ENCODE measurements at places on chromosomes 12 and 14. TPM values are rescaled to one million over a fixed set of nuclear protein-coding genes. Genes with fewer than 3 reads are reported as not detected.

The TSPAN11 gene
- total RNA-seq, result 0.39 TPM

The IGF1 gene
- total RNA-seq, result not detected

The CD163L1 gene
- 9.7 TPM for total RNA-seq

The VWF gene
- not detected for total RNA-seq

The PRDM4 gene
- total RNA-seq, result 26.7 TPM

The NUP107 gene
- 91.2 TPM for total RNA-seq

The OTOGL gene
- 0.71 TPM for total RNA-seq

The RPS26 gene
- 2,525 TPM for total RNA-seq

The APPL2 gene
- total RNA-seq, result 41.3 TPM

- DNase-seq, result peak; percentile 98
These were observed 97.9 kb upstream of the USP44 start for GRCh38 chr12:95648990-95649791.

GRCh38 chr12:38664661-38665269 is 240.6 kb downstream of the CPNE8 start:
- DNase-seq, result peak; percentile 23

DNA sequence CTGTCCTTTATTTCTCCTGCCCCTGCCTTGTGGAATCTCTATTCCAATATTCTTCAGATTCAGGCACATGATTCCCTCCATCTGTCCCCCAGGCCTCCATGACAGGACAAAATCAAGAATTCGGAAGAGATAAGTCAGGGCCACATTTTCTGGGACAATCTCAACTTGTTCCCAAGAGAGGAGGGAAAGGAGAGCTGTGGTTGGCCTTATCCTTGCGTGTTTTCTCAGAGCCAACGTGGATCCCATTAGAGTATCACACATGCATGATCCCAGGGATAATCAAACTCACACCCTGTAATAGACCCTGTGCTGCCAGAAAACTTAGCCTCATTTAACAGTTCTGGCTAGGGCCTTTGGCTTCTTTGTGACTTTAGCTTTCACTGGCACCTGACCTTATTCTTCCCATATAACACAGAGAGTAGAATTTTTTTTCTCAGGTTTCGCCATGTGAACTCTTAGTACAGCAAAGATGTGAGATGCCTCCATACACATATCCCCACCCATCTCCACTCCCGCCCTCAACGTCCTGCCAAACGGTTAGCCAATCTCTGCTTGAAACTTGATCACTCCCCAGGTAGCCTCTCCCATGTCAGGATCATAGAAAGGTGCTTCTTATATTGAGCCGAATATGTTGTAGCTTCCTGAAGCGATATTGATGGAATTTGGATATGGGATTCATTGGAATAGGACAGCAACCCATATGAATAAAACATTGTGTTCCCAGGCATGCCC is 6.7 kb upstream of the KRT1 start:
- DNase-seq, result no peak

DNA sequence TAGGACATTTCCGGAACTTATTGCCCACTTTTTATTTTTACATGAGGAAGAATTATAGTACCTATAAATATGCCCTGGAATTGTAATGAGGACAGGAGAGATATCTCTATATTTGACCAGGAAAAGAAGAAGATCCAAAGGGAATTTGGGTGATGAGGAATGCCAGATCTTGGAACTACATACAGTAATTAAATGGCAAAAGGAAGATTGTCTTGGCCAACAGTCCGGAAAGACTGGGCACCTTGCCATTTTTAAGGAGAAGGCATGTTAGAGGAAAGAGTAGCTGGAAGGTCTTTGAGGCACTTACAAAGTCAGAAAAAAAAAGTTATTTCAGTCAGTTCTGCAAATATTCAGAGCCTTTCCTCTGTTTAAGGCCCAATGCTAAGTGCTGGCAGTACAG is 616.4 kb downstream of the MED13L start:
- peak; percentile 60 for DNase-seq

DNA sequence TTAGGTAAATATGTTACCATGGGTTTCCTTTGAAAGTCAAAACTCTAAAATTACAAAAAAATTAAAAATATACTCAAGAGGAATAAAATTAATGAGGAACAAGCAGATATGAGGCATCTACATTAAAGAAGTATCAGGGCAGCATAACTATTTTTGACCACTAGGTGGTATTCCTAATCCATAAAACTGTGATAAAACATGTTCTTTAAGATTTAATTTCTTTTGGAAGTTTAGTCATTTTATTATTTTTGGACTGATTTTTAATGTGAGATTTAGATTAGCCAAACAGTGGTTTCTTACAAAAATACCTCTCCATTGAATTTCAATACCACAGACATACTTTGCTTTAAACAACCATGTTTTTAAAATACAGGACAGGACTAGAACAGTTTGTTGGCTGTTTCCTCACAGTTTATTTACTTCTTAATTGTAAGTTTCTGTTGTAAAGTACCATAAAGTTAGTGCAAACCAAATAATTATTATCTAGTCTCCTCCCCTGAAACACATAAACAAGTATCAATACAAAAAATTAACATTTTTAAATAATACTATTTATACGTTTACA is 49.8 kb downstream of the NTS start:
- DNase-seq, result peak; percentile 17

DNA sequence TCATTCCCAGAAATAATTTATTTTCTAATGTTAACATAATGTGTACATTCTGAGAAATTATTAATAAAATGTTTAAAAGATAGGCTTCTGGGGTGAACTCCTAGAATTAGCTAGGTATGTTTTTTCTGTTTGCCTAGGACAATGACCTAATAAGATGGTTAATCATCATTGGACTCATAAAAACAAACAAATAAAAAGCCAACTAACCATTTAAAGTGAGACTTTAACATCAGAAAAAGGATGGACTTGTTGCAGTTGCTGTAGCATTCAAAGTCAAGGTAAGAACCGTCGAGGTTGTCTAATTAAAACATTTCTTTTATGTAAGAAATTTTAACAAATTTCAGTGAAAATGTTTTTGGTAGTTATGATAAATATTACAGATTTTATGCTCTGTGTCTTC is at the start of gene SLCO1B3:
Gene SLCO1B3, plus strand, starts transcription at position 219 of the 400 bp plus-strand sequence. CDS start 5,034 bp downstream, outside the sequence.
- no peak for DNase-seq

DNA sequence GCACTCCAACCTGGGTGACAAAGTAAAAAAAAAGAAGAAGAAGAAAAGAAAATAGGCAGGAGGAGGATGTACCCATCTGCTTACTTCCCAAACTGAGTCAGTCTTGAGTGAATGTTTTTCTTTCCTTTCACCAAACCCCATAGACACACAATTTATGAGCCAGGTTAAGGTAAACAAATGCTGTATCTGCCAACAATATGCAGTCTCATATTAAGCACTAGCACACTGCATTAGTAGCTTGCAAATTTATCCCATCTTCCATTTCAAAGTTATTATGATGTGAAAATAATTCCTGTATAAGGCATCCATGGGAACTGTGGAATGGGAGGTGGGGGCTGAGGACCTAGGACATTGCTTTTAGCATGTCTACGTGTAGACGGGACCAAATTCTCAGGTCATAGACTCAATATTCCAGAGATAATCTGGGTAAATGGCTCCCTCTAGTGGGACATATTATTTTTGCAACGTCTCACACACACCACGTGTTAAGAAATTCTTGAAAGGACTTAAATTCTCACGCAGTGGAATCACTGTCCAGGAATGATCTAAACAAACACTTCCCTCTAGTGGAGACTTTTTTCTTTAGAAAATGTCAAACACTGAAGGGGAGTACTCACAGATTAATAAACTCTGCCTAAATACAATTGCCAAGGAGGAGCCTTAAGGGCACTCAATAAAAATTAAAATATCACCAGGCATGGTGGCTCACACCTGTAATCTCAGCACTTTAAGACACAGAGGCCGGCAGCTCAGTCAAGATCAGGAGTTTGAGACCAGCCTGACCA is 17.1 kb upstream of the OR10P1 start:
- DNase-seq, result peak; percentile 89

DNA sequence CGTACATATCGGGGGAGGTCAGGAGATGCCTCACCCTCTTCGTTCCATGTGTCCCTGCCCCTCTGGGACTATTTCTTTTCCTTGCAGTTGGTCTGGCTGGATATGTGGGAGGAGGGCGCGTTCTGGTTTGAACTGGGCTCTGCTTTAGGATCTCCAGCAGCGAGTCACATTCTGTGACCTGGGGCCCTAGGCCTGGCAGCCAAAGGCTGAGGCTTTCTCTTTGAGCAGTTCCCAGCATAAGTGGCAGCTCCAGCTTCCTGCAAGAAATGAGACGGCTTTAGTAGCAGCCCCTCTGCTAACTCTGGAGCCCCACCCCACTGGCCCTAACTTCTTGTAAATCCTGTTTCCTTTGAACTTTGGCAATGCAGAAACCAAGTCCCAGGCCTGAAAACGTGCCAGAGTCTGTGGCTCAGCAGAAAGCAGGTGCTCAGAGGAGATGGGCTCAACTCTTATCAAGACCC is 274.8 kb downstream of the DPF3 start:
- peak; percentile 78 for DNase-seq

DNA sequence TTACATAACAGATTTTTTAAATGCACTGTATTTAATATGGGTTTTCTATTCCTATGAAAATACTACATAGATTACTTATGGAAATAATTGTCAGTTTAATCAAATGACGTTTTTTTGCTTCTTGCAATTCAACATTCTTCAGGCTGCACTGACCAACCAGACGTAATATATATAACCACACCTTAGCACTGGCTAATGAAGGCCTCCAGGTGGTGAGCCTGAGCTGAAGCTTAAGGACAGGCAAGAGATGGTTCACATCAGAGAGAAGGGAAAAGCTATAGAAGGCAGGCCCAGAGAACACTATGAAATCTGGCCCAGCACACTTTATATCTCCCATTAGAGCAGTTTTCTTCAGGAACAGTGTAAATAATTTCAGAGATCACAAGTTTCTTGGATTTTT is 2.8 kb upstream of the MDGA2 start:
- no peak for DNase-seq

DNA sequence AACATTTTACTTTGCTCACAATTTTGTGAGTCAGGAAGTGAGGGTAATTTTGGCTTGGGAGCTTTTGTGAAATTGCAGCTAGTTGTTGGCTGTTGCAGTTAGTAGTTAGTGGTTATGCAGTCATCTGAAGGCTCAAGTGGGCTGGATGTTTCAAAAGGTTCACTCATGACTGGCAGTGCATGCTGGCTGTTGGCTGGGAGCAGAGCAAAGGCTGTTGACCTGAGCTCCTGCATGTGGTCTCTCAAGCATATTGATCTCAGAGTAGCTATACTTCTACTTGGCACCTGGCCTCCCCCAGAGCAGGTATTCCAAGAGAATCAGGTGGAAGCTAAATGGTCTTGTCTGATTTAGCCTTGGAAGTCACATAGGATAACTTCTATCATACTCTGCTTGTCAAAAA is 414.1 kb upstream of the STXBP6 start:
- no peak for DNase-seq

GRCh38 chr14:102671410-102671809 is 79.0 kb downstream of the RCOR1 start:
- DNase-seq, result no peak

- no peak for DNase-seq
These were observed 15.8 kb downstream of the NFKBIA start for GRCh38 chr14:35388656-35389314.

DNA sequence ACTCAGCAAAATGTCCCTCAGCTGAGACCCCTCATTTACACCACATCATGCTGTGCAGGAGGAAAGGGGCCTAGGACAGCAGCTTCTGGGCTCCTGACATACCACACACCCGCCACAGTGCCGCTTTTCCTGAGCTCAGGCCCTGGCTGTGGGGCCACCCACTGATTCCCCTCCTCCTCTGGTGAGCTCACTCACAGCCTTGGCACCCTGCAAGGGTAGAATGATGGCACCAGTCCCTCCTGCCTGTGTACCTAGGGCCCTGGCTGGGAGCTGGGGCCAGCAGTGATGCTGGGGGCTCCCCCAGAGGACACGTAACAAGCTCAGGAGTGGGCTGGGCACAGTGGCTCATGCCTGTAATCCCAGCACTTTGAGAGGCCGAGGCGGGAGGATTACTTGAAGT is 44.4 kb downstream of the PLEKHD1 start:
- no peak for DNase-seq

- DNase-seq, result peak; percentile 72
These were observed 2.1 kb downstream of the KRT7 start for GRCh38 chr12:52235001-52235764.

GRCh38 chr12:48001505-48002413 is 2.5 kb downstream of the COL2A1 start:
- DNase-seq, result peak; percentile 39

- no peak for DNase-seq
These were observed 15.7 kb downstream of the MDM2 start for GRCh38 chr12:68823696-68824095.

DNA sequence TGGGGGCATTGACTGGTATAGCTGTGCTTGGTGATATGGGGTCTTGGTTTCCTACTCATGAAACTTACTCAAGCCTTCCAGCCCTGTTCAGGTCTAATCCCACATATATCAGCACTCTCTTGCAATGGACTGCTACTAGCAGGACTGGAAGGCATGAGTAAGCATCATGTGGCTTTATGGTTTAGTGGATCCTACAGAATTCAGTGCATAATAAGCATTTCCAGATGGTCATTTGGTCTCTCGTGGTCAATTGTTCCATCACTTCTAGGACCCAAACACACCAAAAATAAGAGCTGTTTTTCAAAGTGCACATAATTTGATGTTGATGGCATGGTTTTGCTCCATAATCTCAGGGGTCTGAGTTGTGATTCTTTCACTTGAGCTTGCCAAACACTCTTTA is 114.4 kb downstream of the LMNTD1 start:
- DNase-seq, result no peak

- peak; percentile 72 for DNase-seq
These were observed 125.9 kb downstream of the CALM1 start for GRCh38 chr14:90522571-90523191.

DNA sequence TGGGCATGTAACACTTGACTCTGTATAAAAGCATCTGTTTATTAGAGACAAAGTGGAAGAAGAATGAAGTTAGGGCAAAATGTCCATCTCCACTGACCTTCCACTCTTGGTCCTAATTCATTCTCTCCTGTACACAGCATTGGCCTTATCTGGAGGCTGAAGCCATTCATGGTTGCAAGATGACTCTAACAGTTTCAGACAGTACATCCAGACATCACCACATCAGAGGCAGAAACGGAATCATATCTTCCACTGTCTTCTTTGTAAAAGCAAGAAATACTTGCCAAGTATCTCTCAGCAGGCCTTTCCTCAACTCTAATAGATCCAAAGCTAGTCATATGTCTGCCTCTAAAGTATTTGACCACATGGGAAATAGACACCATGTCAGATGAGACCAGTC is 41.1 kb downstream of the PTHLH start:
- no peak for DNase-seq

GRCh38 chr12:113234483-113234882 is 13.2 kb downstream of the TPCN1 start:
- DNase-seq, result no peak

Data from M059J (cell line).